Esophagus squamous epithelium (tissue), 5 donors: ENCODE measurements at places on chromosomes 6 and 20.

- no peak for DNase-seq
Measured at GRCh38 chr20:47857569-47858464, 72.5 kb upstream of the SULF2 start.

GRCh38 chr6:160088069-160088783, 33.4 kb upstream of the SLC22A1 start:
- no peak for DNase-seq

DNA sequence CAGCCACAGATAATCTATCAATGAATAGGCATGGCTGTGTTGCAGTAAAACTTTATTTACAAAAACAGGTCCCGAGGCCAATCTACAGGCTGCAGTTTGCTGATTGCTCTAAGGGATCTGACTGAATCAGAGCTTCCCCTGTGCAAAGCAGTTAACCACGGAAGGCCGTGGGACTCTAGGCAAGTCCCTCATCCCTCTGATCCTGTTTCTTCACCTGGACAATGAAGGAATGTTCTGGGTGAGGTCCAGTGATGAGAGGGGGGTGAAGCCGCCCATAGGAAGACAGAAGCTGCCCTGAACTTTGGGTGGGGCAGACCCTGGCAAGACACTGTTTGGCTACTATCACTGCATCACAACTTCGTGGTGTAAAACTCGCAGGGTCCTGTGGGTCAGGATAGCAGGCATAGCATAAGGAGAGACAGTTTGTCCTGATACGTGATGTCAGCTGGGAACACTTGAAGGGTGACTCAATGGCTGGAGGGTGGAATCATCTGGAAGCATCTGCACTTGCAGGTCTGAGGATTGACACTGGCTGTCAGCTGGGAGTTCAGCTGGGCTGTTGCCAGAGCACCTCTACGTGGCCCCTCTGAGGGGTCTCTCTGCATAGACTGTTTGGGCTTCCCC, 33.3 kb upstream of the TGM2 start:
- no peak for DNase-seq

DNA sequence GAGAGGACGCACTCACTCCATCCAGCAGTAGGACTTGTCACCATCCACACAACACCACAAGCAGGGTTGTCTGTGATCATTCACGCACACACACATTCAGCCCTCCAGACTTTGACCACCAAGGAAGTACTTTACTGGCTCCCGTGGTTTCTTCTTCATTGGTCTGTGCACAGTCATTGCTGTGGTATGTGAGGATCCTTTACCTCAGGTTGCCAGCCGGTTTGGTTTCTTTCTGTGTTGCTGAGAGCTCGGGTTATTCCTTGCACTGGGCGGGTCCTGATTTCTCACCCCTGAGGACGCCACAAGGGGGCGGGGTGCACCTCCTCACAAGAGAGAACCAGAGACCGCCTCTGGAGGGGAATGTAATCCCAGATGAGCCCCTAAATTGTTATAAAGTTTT, 11.2 kb downstream of the SLC35A1 start:
- DNase-seq: no peak

- DNase-seq: no peak
Measured at GRCh38 chr6:139343052-139343750, 31.2 kb downstream of the CITED2 start.

DNA sequence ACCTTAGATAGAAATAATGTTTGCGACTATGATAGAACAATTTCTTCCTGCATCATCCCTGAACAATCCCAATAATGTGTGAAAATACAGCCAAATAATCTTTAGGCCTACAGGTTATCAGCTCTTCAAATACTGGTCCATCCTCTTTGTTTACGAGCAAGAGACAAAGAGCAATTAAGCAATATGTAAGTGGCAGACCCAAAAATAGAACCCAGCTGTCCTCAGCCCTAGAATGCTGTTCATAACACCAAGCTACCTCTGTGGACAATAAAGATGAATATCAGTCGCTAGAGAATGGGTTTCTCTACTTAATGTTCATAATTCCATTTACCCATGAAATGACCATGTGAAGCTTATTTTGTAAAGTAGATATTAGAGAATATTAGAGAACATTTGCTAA, 28.4 kb upstream of the OSTM1 start:
- no peak for DNase-seq

GRCh38 chr6:163648868-163649267, 234.3 kb downstream of the QKI start:
- no peak for DNase-seq

- DNase-seq: no peak
Measured at GRCh38 chr6:1933292-1933691, 312.1 kb downstream of the GMDS start.

DNA sequence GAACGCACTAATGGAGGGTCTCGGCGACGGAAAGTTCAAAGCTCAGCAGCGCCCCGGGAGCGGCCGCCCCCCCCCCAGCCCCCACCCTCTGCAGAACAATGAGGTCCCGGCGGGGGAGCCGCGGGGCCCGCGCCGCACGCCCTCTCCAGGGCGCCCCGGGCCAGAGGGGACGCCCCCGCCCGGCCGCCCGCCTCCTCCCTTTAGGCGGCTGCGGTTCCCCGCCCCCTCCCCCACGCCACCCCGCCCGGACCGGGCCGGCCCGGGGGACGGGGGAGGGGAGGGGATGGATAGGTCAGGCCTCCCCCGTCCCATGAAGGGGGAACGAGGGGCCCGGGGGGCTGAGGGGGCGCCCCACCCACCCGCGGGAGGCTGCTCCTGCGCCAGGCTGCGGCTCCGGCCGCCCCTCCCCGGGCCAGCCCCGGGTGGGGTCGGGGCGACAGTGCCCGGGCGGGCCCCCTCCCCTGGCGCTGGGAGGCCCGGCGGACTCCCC, 1.5 kb downstream of the NOL4L start:
- no peak for DNase-seq

- DNase-seq: no peak
Measured at GRCh38 chr6:159168536-159169192, 536 bp upstream of the FNDC1 start.

- DNase-seq: no peak
Measured at GRCh38 chr6:138963119-138963518, 24.9 kb downstream of the REPS1 start.

GRCh38 chr6:154367839-154368695, 11.5 kb upstream of the IPCEF1 start:
- DNase-seq: no peak

DNA sequence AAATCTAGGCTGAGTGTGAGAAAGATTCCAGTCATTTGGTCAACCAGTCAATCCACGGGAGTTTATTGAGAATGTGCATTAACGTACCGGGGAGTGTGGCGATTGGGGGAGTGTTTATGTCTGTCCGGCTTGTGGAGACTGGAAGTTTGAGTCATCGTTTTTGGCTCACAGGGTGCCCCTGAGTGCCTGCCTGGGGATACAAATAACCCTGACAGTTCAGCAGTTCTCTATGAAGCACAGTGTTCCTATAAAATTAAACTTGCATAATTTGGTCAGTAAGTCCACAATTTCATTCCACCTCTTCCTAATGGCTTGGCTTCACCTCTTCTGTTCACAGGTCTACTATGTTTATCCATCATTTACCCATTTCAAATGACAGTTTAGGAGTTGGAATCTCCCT, 72.6 kb upstream of the PLEKHG1 start:
- no peak for DNase-seq

DNA sequence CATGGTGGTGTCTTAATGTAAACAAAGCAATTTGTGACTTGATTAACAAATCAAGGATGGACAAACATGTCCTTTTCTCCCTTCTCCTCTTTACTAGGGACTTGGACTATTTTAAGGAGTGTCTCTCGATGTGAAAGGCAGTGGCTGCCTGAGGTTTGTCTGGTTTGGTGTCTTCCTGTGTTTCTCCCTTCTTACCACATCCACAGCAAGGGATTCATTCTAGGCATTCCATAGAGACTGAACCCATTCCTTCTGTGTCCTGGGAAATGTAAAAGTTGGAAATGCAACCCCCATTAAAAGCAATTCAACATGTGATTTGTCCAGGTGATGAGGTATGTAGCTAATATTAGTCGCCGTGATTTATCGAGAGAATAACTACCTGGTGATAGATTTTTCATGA, 15.9 kb downstream of the NRN1 start:
- DNase-seq: no peak

GRCh38 chr20:3712279-3712873, at the start of gene SIGLEC1:
Gene SIGLEC1, minus strand, starts transcription at chr20:3712600. Its CDS starts 5,472 bp downstream, at chr20:3707128.
- DNase-seq: no peak

GRCh38 chr6:116876635-116877611, at the start of gene RFX6:
Gene RFX6, plus strand, starts transcription at chr6:116877242. Its CDS starts 34 bp downstream, at chr6:116877276.
- DNase-seq: no peak
